ENCODE measurements at places on chromosomes 1 and 21.

DNA sequence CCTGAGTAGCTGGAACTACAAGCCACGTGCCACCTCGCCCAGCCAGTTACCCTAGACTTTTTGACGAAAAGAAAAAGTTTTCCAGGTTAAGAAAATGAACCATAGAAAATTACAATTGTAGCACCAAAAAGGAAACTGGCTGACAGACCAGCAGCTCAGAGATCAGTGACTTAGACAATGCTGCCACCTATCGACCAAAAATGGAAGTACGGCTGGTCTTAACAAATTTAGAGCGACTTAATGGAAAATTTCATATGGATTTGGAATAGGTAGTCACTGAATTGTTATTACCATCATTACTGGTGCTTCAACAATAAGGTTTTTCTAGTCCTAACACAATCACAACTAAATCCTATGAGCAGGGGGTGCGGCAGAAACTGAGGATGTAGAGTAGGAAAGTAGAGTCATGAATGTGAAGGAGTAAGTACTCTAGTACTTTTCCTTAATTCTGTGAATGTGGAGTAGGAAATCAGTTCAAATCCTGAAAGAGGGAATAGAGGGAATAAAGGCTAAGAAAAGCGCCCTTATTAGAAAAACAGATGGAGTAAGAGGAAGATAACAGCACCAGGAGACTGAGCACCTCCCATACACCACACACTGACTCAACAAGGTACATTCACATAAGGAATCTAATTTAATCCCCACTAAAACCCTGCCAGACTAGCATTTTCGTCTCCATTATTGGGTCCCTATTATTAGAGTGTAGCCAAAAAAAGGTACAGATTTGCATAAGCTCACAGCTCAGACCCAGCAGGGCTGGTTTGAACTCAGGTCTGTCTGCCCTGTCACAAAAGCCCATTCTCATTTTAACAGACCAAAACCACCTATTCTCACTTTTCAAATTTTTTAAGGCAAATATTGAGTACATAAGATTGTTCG is 37.9 kb upstream of the MGST3 start:
- DNase-seq: peak; percentile 55

DNA sequence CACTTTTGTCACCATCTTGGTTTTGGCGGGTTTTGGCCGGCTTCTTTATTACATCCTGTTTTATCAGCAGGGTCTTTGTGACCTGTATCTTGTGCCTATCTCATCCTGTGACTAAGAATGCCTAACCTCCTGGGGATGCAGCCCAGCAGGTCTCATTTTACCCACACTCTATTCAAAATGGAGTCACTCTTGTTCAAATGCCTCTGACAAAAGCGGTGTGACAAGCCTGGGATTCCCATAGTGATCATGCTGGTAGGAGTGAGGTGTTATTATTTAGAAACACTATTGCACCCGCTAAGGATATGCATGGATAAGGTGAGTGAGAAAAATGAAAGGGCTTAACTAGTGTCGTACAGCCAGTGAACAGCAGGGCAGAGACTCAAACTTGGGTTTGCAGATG is 111.7 kb upstream of the COA6 start:
- DNase-seq: no peak

- DNase-seq: no peak
Measured at GRCh38 chr21:35585155-35585554, 475.2 kb downstream of the SETD4 start.

DNA sequence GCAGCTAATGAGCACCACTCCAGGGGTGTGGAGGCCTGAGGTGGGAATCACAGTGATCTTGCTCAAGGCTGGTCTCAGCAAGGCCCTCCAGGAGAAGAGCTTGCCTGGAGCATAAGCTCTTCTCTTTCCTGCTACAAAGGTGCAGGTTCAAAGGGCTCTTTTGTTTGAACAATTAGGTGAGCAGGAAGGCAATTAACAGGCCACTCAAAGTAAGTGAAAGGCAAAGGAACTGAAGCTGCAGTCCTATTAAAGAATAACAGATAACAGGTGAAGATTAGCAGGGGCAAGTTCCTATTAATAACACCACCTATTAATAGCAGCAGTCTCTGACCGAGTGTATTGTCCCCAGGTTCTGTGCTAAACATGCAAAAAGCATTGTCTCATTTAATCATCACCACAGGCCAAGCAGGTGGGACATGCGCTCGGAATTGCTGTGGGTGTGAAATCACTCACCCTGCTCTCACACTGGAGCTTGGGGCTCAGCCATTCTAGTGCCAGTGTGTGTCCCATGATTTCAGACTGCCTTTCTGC is 113.8 kb downstream of the RHOU start:
- no peak for DNase-seq

DNA sequence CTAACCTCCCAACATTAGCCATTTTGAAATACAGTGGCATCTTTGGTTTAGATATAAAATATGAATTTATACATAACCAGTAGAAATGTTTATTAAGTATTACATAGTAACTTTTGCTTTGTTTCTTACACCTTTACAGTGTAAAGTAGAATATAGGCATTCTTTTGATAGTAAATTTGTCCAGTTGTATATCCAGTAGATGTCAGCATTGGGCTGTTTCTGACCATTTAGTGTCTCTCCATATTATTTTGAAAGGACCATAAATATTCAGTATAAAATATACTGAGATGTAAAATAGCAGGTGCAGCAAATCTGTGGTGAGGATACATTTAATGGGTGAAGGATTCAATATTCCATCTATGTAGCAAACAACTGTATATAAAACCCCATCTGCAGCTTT is 115.8 kb upstream of the ZRANB2 start:
- no peak for DNase-seq

GRCh38 chr1:6691507-6691906 is 10.1 kb downstream of the DNAJC11 start:
- no peak for DNase-seq

- no peak for DNase-seq
Measured at GRCh38 chr1:239428120-239428710, 41.8 kb downstream of the CHRM3 start.

- no peak for DNase-seq
Measured at GRCh38 chr1:201375169-201375568, 2.3 kb downstream of the TNNT2 start.

DNA sequence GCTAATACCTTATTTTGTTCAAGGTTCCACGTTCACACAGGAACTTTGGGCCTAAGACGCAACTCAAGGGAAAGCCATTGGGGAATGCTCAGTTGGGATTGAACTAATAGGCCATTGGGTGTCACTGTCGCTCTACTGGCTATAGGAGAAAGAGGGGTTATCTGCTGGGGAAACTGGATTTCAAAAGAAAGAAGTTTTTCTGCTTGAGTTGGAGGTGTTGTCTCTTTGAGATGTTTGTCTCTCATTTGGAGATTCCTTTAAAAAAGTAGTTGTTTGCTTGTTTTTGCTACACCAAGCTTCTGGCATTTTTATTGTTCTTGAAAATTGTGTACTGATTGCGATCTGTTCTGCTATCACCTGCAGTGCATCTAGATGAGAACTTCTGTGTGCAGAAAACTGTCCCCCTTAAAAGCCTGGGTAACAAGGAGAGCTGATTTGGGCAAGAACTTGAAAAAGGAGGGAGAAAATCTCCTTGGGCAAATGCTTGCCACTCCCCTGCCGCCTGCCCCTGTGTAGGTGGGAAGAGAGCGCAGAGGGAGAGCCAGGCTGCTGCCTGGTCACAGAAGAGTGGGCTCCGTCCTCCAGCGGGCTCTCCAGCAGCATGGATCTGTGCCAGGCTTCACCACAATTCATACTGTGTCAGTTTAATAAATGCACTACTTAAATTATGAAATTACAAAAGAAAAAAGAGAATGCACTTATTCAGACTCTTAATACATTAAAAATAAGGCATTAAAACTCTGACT is 39.9 kb downstream of the PEX14 start:
- DNase-seq: peak; percentile 57

- DNase-seq: peak; percentile 65
Measured at GRCh38 chr1:40032240-40032891, 8.2 kb upstream of the CAP1 start.

GRCh38 chr1:207993477-207994445 is 82.8 kb upstream of the CD34 start:
- no peak for DNase-seq

DNA sequence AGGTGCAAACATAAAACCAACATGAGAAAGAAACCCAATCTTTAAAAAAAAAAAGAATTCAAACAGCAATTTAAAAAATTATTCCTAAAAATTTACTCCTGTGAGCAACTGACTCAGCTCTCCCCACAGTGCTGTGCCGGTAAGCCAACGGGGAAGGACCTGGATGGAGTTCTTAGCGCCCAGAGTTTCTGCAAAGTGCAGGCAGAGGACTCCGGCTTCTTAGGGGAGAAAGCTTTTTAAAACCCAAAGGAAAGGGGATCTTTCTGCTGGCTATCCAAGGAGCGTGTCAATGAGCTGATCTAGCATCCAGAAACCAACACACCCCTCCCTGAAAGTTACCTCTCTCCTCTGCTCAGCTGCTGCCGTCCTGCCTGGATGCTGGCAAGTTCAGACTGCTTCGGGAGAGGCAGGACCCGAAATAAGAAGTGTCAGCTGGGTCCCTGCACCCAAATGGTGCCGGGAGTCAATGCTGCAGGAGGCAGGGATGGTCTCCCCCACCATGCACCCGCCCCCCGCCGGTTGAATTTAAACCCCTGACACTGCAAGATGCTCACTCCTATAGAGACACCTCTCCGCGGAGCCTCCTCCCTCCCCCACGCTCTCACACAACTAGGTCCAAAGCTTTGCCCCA is 32.2 kb upstream of the H6PD start:
- DNase-seq: no peak
